ENCODE measurements at places on chromosomes 2 and 18. TPM values are rescaled to one million over a fixed set of nuclear protein-coding genes. Genes with fewer than 3 reads are reported as not detected.
A peak's percentile ranks its signal among the peaks of the same experiment; 100 is the strongest.

GRCh38 chr18:65974758-65975157 lies 223.9 kb downstream of the CDH7 start:
- no peaks in the 10 kb centered on the region for H3K36me3 ChIP-seq
- H3K27me3 ChIP-seq: no peaks in the 10 kb centered on the region
- DNase-seq: no peak
- no peak overlapping the region for H3K4me3 ChIP-seq

PLGLB1 gene
- 1.7 TPM for polyA plus RNA-seq

DNA sequence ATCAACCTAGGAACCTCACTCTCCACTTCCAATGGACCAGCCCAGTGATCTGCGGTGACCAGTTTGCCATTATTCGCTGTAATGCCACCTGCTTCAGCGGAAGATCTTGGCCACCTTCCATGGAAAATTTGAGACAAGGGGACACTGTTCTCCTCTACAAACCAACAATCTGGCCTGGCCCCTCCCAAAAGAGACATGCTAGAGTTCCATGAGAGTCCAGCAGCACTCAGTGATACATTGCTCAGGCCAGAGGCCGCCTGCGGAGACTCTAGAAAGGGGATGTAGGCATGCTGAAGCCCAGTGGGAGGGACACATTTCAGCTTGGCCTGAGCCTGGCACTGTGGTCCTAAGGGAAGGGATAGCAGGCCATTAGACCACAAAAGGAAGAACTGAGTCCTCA lies 58.3 kb downstream of the COL6A3 start:
- H3K36me3 ChIP-seq: no peaks in the 10 kb centered on the region
- no peak overlapping the region for H3K27ac ChIP-seq
- DNase-seq: no peak
- H3K27me3 ChIP-seq: no peaks in the 10 kb centered on the region

GRCh38 chr2:12173271-12173942 lies 427.0 kb downstream of the LPIN1 start:
- H3K27ac ChIP-seq: no peak overlapping the region
- peaks cover 48% of the 10 kb centered on the region for H3K4me1 ChIP-seq
- H3K36me3 ChIP-seq: no peaks in the 10 kb centered on the region
- H3K4me3 ChIP-seq: no peak overlapping the region
- H3K27me3 ChIP-seq: no peaks in the 10 kb centered on the region
- no peak for DNase-seq

DNA sequence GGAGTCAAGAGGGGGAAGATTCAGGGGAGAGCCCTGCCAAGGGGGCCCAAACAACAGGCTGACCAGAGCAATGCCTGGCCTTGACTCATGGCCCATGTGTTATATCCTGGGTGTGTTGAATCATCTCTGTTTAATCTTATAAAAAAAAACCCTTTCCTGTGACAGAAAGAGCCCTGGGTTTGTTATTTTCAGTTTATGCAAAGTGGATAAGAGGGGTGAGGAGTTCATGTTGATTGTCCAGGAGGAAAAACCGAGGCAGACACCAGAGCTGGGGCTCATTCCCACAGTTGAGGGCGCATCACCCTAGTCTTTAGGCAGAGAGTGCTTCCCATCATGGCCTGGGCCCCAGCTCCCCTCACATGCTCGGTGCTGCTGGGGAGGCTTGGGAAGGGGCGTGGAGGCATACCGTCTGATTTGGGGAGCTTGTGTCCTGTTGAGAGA lies 30.9 kb upstream of the IL37 start:
- H3K27me3 ChIP-seq: no peaks in the 10 kb centered on the region
- H3K27ac ChIP-seq: no peak overlapping the region
- no peaks in the 10 kb centered on the region for H3K36me3 ChIP-seq

DNA sequence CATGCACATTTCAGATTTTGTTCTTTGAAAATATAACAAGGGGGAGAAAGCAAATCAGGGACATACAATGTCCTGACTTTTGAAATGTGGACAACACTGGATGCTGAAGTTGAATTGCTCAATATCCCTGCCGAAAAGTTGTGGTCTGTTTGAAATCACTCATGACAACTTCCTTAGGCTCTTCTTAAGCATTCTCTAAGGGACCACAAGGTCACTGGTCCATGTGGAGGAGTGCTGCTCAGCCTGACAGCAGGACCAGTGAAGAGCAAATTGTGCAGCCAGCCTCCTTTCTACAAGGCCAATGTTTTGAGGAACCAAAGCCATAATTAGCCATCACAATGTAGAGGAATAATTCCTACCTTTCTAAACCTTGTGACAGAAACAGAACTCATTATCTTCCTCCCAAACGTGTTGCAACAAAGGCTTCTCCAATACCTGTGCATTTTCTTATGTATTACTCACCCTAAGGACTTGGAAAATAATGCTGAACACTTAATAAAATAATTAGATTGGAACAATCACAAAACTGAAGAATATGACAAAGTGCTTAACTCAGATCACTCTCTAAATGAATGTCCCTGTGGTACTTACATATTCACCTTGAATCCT lies 1477.6 kb upstream of the NXPH2 start:
- no peak overlapping the region for H3K27ac ChIP-seq
- no peaks in the 10 kb centered on the region for H3K36me3 ChIP-seq
- H3K4me3 ChIP-seq: no peak overlapping the region
- H3K4me1 ChIP-seq: no peaks in the 10 kb centered on the region
- DNase-seq: no peak

DNA sequence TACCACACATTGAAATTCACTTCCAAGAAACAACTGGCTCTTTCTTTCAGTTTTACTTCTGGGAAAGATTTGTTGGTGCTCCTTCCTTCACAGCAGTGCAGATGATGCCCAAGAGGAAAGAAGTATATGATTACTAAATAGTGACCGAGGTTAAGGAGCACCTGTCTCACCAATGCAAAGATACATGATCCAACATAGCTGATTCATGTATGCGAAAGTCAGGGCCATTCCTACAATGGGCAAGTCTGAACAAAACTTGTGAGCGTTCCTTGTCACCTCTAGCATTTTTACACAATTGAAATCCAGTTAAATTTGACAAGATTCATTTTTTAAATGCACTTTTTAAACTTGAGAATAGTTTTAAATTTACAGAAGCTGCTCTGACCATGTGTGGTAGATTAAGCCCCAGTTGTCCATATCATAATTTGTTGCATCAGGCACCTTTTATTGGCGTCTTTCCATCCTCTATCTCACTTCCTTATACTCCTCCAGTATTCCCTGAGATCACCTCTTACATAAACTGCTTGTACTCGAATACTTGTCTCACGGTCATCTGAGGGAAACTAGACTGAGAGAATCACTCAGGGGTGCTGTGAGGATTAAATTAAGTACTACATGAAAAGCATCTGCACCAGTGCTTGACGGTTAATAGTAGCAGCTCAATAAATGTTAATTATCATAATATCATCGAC lies 438.8 kb upstream of the CDH20 start:
- no peaks in the 10 kb centered on the region for H3K27me3 ChIP-seq
- H3K4me1 ChIP-seq: no peaks in the 10 kb centered on the region
- no peaks in the 10 kb centered on the region for H3K36me3 ChIP-seq
- H3K27ac ChIP-seq: no peak overlapping the region

DAPL1 gene
- polyA plus RNA-seq: not detected

- H3K27me3 ChIP-seq: no peaks in the 10 kb centered on the region
- no peaks in the 10 kb centered on the region for H3K4me1 ChIP-seq
- H3K27ac ChIP-seq: no peak overlapping the region
- H3K36me3 ChIP-seq: no peaks in the 10 kb centered on the region
These were observed 232.4 kb downstream of the CALCRL start for GRCh38 chr2:187215532-187216240.

- H3K36me3 ChIP-seq: no peaks in the 10 kb centered on the region
- H3K27me3 ChIP-seq: no peaks in the 10 kb centered on the region
These were observed 87.1 kb upstream of the CYP1B1 start for GRCh38 chr2:38163006-38163405.

TIMM21 gene
- 28.5 TPM for polyA plus RNA-seq

DNA sequence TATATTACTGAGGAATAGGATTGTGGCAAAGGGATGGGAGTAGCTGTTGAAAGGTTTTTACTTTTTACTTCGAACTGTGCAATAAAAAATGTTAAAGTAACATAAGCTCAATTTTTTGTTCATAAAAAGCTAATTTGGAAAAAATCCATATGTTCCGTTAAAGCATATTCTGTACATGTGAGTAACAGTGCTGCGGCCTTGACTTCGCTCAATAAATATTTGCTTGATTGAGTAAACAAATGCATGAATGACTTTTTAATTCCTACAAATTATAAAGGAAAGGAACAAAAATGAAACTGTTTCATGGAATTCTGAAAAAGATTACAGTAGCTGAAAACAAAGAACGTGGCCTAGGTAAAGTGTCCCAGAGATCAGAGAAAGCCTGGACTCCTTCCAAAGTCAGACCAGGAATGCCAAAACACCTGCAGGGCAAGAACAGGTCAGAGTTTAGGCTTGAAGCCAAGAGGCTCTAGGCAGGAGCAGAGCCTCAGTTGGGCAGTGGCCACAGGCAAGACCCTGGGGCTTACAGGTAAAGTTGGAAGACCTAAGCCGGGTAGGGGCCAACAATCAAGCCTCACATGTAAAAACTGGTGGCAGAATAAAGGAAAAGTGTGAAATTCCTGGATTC lies 44.3 kb upstream of the FIGN start:
- H3K36me3 ChIP-seq: no peaks in the 10 kb centered on the region

- no peaks in the 10 kb centered on the region for H3K27me3 ChIP-seq
- no peaks in the 10 kb centered on the region for H3K36me3 ChIP-seq
- H3K4me1 ChIP-seq: peaks cover 22% of the 10 kb centered on the region
- H3K27ac ChIP-seq: peak overlapping the region; percentile 58
These were observed 19.1 kb downstream of the TRAK2 start for GRCh38 chr2:201432038-201432620.

PLA2R1 gene
- not detected for polyA plus RNA-seq

DNA sequence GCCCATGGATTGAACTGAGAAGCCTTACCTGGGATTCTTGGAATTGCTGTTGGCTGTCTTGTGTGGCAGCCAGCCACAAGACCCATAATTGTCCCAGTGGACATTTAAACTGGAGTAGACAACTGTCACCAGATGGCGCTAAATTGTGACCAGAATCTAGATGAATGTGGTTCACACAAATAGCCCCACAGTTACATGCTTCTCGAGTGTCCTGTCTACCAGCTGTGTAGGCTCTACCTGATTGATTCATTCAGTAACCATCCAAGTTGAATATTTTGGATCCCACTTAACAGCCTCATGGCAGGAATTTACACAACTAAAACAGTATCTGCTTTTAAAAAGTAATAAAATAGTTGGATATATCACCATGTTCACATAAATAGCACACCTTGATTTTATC lies 73.2 kb downstream of the MAP4K4 start:
- no peaks in the 10 kb centered on the region for H3K27me3 ChIP-seq
- H3K4me1 ChIP-seq: peaks cover 70% of the 10 kb centered on the region
- H3K36me3 ChIP-seq: no peaks in the 10 kb centered on the region
- no peak overlapping the region for H3K4me3 ChIP-seq
- DNase-seq: peak; percentile 59
- H3K27ac ChIP-seq: no peak overlapping the region

GRCh38 chr2:49000695-49001094 lies 153.6 kb downstream of the FSHR start:
- H3K27ac ChIP-seq: no peak overlapping the region
- no peaks in the 10 kb centered on the region for H3K27me3 ChIP-seq
- no peaks in the 10 kb centered on the region for H3K36me3 ChIP-seq
- no peak for DNase-seq

GRCh38 chr2:19745318-19746136 lies 156.3 kb downstream of the TTC32 start:
- no peaks in the 10 kb centered on the region for H3K4me1 ChIP-seq
- H3K27ac ChIP-seq: no peak overlapping the region
- H3K36me3 ChIP-seq: no peaks in the 10 kb centered on the region
- peaks cover 2% of the 10 kb centered on the region for H3K27me3 ChIP-seq
- no peak overlapping the region for H3K4me3 ChIP-seq

DNA sequence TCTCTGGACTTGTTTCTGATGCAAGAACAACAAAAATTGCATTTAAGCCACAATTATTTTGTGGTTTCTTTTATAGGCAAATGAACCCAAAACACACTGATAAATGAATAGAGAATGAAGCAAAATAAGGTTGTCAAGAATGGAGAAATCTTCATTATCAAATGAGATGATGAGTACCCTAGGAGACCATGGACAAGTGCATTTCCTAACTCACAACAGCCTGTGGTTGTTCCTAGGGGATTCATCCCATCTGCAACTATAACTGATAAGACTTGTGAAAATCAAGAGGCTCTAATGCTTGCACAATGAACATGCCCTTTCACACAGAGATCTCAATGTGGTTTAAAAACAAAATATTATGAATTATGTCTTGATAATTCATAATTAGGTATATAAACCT lies 159.9 kb downstream of the PDE1A start:
- DNase-seq: no peak
- H3K36me3 ChIP-seq: no peaks in the 10 kb centered on the region
- no peak overlapping the region for H3K4me3 ChIP-seq

CHRND gene
- polyA plus RNA-seq: not detected

FER1L5 gene
- not detected for polyA plus RNA-seq

DNA sequence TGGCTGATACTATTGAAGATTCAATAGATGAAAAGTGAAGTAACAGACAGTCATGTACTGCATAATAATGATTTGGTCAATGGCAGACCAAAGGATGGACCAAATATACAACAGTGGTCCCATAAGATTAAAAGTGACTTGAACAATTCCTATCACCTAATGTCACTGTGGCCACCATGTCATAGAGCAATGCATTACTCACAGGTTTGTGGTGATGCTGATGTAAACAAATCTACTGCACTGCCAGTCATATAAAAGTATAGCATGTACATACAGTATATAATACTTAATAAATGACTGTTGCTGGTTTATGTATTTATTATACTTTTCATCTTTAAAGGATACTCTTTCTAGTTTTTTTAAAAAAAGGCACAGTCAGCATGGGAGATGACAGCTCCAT lies 99.9 kb downstream of the USP34 start:
- no peaks in the 10 kb centered on the region for H3K27me3 ChIP-seq
- peaks cover 4% of the 10 kb centered on the region for H3K4me1 ChIP-seq
- H3K4me3 ChIP-seq: no peak overlapping the region
- peaks cover 57% of the 10 kb centered on the region for H3K36me3 ChIP-seq
- no peak overlapping the region for H3K27ac ChIP-seq

RGPD4 gene
- polyA plus RNA-seq: not detected

GRCh38 chr18:57976230-57976773 lies 67.7 kb upstream of the NEDD4L start:
- H3K27ac ChIP-seq: no peak overlapping the region
- DNase-seq: peak; percentile 14
- no peaks in the 10 kb centered on the region for H3K36me3 ChIP-seq
- H3K27me3 ChIP-seq: no peaks in the 10 kb centered on the region

- no peaks in the 10 kb centered on the region for H3K27me3 ChIP-seq
- no peak overlapping the region for H3K4me3 ChIP-seq
- DNase-seq: no peak
- H3K27ac ChIP-seq: no peak overlapping the region
These were observed 289.8 kb upstream of the UBE2E3 start for GRCh38 chr2:180690611-180691010.

Data from B cell (primary cell).